ENCODE measurements at places on chromosomes 3 and 15. TPM values are rescaled to one million over a fixed set of nuclear protein-coding genes. Genes with fewer than 3 reads are reported as not detected.

DNA sequence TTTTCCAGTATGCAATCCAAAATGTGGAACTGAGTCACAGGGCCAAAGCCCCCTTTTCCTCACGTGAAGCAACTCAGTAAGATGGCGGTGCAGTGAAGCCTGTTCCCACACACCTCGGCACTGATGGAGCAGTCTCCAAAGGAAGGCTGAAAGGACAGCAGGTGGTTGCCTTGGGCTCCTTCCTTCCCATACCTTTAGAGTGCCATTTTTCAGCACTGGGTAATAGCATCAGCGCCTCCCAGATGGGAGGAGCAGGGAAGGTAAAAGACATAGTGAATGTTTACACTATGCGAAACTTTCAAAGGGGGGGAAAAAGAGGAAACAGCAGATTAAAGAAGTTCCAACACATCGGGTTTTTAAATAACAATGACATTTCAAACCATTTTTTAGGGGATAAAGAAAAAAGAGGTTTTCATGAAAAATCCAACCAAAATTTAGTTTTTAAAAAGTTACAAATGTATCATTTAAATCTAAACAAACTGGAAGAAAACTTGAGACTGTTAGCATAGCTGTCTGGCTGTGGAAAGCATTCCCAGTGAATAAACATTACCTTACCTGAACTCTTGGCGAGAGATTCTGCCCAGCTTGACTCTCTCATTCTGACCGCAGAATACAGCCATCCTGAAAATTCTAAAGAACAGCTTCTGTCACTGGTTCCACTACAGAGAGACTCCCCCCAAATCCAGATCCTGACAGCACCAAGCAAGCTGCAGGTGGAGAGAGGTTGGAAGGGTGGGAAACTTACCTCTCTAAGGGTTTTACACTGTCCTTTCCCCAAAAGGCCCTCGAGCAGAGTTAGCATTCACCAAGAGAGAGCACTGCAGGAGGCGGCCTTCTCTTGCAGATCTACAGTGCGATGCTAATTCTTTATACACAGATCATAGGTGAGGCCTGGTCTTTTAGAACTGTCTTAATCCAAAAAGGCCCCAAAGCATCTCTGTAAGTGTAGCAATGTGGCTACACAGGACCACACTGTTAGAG lies 32.6 kb downstream of the ABCC5 start:
- H3K4me1 ChIP-seq: peaks cover 77% of the 10 kb centered on the region
- peaks cover 4% of the 10 kb centered on the region for H3K36me3 ChIP-seq
- H3K27me3 ChIP-seq: no peaks in the 10 kb centered on the region
- no peak overlapping the region for H3K4me3 ChIP-seq
- H3K27ac ChIP-seq: peak overlapping the region; percentile 76
- DNase-seq: no peak

Gene ATP13A4
- 0.10 TPM for total RNA-seq

DNA sequence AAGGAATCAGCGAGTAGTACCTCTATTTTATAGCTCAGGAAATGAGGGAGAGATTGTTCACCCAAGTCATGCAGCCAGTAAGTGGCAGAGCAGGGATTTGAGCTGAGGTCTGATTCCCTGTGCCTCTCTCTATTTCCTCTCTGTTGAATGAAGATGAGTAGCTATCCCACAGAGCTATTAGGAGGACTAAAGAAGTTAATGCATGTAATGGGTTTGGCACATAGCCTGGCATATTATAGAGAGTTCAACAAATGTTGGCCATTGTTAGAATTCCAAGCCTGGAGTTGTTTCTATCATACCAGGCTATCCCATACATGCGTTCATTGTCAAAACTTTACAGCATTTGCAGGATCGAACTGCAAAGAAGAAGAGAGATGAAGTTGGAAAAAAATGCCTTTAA lies 21.8 kb upstream of the KLHL6 start:
- no peaks in the 10 kb centered on the region for H3K27me3 ChIP-seq
- H3K27ac ChIP-seq: no peak overlapping the region
- DNase-seq: no peak
- H3K4me3 ChIP-seq: no peak overlapping the region
- no peaks in the 10 kb centered on the region for H3K36me3 ChIP-seq

Gene DUOX1
- 0.94 TPM for total RNA-seq

Gene IL17RE
- 0.20 TPM for total RNA-seq

Gene RTP3
- not detected for total RNA-seq

- no peaks in the 10 kb centered on the region for H3K36me3 ChIP-seq
- no peaks in the 10 kb centered on the region for H3K4me1 ChIP-seq
- H3K4me3 ChIP-seq: no peak overlapping the region
- no peaks in the 10 kb centered on the region for H3K27me3 ChIP-seq
- H3K27ac ChIP-seq: no peak overlapping the region
Observed at GRCh38 chr3:112128843-112129727, 4.0 kb downstream of the GCSAM start.

Gene NRROS
- 1.9 TPM for total RNA-seq

- H3K4me3 ChIP-seq: no peak overlapping the region
- H3K36me3 ChIP-seq: no peaks in the 10 kb centered on the region
- H3K27me3 ChIP-seq: no peaks in the 10 kb centered on the region
- no peak for DNase-seq
Observed at GRCh38 chr3:86519819-86520218, 471.1 kb downstream of the VGLL3 start.

Gene TGM5
- 0.78 TPM for total RNA-seq

Gene C3orf20
- total RNA-seq: 0.38 TPM

Measured in psoas muscle (tissue), 8 donors.